ENCODE measurements at places on chromosomes 7 and 10.

DNA sequence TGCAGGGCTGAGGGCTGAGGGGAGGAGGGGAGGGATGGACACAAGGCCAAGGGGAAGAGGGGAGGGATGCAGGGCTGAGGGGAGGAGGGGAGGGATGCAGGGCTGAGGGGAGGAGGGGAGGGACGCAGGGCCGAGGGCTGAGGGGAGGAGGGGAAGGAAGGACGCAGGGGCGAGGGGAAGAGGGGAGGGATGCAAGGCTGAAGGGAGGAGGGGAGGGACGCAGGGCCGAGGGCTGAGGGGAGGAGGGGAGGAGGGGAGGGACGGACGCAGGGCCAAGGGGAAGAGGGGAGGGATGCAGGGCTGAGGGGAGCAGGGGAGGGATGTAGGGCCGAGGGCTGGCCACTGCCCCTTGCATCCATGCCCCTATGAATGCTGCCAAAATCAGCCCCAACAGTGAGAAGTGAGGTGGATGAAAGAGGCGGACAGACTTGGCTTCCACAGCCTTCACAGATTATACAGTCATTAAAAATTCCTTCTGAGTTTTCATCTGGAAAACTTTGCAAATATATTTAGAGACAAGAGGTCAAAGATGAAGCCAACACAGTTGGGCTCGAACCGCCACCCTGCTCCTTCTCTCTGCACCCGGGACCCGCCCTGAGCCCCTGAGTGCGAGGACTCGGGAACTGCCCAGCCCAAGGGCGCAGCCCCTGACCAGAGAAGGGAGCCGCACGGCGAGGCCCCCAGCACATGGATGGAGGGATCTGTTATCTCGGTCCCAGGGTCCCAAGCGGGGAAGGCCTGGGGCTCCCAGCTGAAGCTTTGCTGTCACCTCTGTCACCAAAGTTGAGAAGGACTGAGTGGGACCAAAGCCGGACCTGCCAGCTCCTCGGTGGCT, 65.8 kb downstream of the DIP2C start:
- no peak for DNase-seq

DNA sequence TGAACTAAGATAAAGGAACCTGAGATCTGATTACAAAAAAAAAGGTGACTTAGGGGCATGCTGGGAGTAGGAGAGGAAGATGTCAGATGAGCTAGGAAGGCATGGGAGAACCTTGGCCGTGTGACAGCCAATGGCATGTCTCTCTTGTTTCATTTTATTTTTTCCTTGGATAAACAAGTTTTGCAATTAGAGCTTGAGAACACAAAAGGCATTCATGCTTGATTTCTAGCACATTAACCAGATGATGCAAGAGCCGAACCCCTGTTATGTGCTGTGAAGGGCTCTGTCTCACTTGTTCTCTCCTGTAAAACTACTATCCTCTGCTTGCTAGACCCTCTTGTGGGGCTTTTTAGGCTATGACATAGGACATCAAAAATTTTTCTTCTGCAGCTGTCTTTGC, 134.3 kb upstream of the ASAH2 start:
- no peak for DNase-seq

DNA sequence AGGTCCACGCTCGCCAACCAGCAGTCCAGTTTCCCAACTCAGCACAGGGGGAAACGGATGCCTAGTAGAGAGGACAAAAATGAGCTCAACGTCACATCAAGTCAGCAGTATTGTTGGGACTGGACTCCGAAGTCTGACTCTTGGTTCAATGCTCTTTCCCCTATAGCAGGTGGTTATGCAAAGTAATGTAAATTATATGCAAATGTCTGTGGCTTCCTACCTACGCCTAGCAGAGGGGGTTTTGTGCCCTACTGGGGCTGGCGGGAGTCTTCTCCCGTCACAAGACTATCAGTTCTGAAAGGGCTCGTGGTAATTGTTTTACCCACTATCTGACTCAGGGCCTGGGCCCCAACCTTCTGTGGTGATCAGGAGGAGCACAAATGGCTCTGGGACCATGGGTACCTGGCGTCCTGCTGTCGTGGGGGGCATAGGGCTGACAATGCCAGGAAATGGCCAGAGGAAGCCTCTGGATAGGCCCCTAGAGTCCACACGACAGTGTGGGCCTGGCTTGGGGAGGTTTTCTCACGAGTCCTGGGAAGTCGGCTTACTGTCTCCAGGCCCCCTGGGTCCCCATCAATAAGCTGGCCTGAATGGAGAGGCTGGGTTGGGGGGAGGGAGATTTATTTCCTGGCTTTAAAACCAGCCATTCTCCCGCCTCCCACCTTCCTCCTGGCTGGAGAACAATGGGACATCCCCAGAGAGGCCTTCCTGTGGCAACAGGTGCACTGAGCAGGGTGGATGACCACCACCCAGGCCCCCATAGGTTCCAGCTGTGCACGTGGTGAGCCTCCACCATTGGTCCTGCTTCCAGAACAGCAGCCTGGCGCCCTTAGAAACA, 41.8 kb downstream of the UNC5B start:
- DNase-seq: no peak

- no peak for DNase-seq
These were observed 130.2 kb downstream of the LRRC4 start for GRCh38 chr7:127900732-127901685.

DNA sequence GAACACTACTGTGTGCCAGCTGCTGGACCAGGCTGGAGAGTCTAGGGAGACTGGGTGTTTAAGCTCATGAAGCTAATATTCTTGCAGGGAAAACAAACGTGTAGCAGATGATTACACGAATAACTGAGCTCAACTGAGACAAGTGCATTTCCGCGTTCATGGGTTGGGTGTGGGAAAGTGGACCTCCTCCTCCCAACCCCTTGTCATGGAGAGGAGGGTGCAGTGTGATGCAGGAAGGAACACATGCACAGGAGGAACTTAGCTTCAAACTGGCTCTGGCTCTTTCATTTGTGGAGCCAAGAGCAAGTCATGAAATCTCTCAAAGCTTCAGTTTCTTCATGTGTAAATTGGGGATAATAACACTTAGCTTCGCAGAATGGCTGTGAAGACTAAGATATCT, 204.3 kb downstream of the ARHGAP12 start:
- no peak for DNase-seq

- DNase-seq: no peak
These were observed 57.8 kb downstream of the BAMBI start for GRCh38 chr10:28734938-28735759.

DNA sequence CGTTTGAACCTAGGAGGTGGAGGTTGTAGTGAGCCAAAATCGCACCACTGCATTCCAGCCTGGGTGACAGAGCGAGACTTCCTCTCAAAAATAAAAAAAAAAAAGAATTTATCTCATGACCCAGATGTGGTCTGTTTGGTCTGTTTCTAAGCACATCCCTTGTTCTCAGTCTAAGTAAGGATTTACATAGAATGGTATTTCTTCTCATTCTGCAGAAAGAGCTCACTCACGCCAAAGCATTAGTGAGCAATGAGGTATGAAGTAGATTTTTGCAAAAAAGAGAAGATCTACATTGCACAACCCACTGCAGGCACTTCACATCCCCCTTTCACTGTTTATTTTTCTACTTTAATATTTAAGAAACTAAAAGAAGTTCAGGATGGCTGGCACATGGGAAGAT, 76.5 kb upstream of the FGL2 start:
- no peak for DNase-seq

DNA sequence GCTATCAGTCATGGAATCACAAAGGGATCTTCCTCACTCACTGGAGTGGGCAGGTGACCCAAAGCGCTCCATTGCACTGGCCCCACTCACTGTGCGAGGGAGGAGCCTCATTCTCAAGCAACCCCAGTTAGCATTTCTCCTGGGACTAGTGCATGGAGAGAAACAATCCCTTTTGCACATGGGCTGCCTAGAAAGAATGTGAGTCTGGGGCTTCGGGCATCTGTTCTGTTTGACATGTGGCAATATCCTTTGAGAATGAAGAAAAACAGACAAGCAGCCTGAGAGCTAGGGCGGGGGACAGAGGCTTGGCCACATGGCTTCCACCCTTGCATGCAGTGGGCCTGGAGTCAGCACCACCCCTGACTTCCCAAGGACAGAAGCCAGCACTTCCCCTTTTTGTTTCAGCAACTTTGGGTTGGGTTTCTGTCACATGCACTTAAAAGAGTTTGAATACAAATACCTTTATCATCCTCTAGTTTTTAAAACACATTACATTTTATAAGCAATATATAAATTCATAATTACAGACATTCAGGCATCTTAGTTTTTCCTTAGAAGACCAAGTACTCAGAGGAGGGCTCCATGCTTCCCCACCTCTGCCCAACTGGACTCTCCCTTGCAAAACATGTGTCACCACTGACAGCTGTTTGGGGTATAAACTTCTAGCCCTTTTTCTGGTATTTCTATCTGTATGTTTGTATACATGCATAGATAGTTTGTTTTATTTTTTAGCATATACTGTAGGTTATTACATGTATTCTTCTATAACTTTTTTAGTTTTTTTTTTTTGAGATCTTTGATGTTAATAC, 73.8 kb downstream of the RBM20 start:
- DNase-seq: no peak

DNA sequence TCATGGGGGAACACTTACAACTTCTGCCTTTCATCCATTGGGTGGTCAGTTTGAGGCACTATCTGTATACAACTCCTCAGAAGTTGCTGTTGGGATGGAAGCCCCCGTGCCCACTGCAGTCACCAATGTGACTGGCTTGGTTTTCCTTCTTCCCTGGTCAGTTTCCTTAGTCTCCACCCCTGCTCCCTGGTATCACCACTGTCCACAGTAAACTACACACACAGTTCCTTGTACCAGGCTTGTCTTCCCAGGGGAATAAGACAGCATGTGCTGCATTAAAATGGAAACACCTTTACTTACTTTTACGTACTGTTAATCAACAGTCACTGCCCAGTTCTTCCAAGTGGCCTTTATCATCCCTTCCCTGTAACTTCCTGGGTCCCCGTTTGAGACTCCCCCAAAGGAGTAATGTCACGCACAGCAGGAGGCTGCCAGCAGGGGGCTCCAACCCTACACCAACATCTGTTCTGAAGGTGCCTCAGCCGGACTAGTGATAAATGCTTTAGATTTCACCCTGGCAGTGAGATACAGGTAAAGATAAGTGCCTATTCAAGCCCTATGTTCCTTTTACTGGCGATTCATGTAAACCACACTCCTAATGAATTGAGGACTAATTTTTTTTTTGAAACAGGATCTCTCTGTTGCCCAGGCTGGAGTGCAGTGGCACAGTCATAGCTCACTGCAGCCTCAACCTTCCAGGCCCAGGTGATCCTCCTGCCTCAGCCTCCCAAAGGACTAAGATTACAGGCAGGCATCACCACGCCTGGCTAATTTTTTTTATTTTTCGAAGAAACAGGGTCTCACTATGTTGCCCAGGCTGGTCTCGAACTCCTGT, 45.3 kb upstream of the PIK3AP1 start:
- no peak for DNase-seq

- DNase-seq: no peak
These were observed 689.0 kb upstream of the FZD8 start for GRCh38 chr10:36331121-36331520.
